ENCODE measurements at places on chromosomes 12 and 14.
A peak's percentile ranks its signal among the peaks of the same experiment; 100 is the strongest.

- no peak for DNase-seq
These were observed 367.6 kb downstream of the C12orf75 start for GRCh38 chr12:105698075-105698474.

- DNase-seq = no peak
These were observed 51.2 kb downstream of the FIGNL2 start for GRCh38 chr12:51797301-51797700.

DNA sequence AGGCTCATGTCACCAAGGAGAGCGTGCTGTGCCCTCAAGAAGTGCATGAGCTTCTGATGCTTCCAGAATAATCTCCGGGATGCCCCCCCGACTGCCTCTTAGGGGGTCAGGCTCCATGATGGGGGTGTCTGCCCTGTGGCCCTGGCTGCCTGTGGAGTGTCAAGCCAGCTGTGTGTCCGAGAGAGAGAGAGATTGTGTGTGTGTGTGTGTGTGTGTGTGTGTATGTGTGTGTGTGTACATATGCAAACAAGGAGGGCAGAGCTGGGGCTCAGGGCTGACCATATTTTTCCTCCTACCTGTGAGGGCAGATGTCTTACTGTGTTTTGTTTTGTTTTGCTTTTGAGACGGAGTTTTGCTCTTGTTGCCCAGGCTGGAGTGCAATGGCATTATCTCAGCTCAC is 5.6 kb upstream of the ALDH2 start:
- DNase-seq = no peak

DNA sequence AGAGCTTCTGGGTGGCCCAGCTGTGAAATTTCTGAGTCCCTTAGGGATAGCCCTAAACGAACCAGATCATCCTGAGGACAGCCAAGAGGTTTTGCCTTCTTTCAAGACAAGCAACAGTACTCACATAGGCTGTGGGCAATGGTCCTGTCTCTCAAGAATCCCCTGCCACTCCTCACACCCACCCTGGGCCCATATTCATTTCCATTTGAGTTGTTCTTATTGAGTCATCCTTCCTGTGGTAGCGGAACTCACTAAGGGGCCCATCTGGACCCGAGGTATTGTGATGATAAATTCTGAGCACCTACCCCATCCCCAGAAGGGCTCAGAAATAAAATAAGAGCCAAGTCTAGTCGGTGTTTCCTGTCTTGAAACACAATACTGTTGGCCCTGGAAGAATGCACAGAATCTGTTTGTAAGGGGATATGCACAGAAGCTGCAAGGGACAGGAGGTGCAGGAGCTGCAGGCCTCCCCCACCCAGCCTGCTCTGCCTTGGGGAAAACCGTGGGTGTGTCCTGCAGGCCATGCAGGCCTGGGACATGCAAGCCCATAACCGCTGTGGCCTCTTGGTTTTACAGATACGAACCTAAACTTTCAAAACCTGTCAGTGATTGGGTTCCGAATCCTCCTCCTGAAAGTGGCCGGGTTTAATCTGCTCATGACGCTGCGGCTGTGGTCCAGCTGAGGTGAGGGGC is 38.9 kb downstream of the DAD1 start:
- peak; percentile 56 for DNase-seq

DNA sequence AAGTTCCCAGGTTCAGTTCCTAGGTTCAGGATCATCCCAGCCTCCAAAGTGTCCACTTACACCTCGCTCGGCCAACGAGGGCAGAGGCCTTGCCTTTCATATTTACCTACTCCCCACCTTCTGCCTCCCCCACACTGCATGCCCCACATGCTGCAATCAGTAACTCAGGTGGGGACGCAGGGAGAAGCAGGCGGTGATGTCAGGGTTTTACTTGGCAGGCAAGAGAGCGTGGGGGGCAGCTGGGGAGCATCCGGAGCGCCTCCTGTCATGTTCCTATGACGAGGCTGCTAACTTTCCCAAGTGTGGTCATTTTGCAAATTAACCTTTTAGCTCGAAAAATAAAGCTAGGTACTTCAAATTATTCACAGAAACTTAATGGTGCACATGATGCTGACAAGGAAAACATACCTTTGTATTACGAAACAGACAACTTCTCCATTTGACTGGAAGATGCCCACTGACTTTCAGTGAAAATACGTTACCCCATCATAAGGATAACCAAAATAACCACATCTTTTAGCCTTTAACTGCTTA is 53.8 kb downstream of the SETD3 start:
- DNase-seq = no peak

DNA sequence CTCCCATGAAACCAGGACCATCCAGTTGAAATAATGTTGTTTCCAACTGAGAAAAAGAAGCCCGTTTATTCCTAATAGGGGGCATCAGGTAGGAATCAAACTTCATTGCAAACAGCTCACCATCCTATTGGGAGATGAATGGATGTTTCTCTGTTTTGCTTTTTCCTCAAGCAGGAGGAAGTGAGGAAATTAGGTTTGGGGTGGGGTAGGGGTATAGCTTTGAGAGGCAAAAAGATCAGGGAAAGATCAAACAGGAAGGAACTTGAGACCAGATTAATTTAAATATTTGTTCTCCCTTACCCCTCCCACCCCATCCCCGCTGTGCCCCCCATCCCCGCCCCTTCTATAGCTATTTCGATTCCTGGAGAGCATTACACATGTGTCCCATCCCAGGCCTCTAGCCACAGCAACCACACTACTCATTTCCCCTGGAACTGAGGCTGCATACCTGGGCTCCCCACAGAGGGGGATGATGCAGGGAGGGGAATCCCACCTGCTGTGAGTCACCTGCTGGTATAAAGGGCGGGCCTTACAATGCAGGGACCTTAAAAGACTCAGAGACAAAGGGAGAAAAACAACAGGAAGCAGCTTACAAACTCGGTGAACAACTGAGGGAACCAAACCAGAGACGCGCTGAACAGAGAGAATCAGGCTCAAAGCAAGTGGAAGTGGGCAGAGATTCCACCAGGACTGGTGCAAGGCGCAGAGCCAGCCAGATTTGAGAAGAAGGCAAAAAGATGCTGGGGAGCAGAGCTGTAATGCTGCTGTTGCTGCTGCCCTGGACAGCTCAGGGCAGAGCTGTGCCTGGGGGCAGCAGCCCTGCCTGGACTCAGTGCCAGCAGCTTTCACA is at the start of gene IL23A:
TSS of gene IL23A (plus strand) at position 577 of the 850 bp plus-strand sequence. CDS start at position 738, 161 bp downstream.
- DNase-seq = peak; percentile 90

GRCh38 chr12:68067762-68068376 is 78.6 kb downstream of the IFNG-AS1 start:
- no peak for DNase-seq
